ENCODE measurements at places on chromosomes 7 and 10. TPM values are rescaled to one million over a fixed set of nuclear protein-coding genes. Genes with fewer than 3 reads are reported as not detected.

DNA sequence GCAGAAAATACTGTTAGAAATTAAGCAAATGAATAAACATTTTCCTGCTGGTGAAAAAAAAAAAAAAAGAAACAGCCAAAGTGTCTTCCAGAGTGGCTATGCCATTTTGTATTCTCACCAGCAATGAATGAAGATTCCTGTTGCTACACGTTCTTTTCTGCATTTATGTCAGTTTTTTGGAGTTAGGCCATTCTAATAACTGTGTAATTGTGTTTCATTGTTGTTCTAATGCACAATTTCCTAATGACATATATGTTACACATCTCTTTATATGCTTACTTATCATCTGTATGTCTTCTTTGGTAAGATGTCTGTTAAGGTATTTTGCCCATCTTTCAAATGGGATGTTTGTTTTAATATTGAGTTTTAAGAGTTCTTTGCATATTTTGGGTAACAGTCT, 213.7 kb downstream of the ITGB1 start:
- no peak for DNase-seq

GRCh38 chr10:62912086-62912485, 95.9 kb upstream of the EGR2 start:
- no peak for DNase-seq

GRCh38 chr10:114432566-114433093, 28.3 kb upstream of the AFAP1L2 start:
- peak; percentile 2 for DNase-seq

DNA sequence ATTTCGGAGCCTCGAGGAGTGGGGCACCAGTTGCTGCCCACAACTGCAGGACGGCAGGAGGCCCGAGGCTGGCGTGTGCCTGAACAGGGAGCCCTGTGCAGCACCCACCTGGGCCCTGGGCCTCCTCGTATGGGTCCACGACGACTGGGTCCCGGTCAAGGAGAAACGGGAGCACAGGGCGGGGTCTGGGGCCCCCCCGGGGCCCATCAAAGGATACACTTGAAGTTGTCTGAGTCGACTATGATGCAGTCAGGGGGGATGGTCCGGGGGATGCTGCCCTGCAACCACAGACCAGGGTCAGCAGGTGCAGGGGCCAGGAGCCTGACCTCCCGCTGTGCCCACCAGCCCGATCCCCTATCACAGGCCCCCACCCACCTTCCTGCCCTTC, 28.5 kb upstream of the NKX6-2 start:
- DNase-seq: no peak

GRCh38 chr10:113554214-113554613, 1.4 kb downstream of the HABP2 start:
- DNase-seq: peak; percentile 6

GRCh38 chr10:101832325-101832771, 11.3 kb downstream of the KCNIP2 start:
- DNase-seq: no peak

GRCh38 chr7:100053215-100053614, 3.6 kb downstream of the ZSCAN21 start:
- DNase-seq: peak; percentile 76

GRCh38 chr10:5168897-5169420, 16.0 kb downstream of the AKR1C8 start:
- DNase-seq: no peak

DNA sequence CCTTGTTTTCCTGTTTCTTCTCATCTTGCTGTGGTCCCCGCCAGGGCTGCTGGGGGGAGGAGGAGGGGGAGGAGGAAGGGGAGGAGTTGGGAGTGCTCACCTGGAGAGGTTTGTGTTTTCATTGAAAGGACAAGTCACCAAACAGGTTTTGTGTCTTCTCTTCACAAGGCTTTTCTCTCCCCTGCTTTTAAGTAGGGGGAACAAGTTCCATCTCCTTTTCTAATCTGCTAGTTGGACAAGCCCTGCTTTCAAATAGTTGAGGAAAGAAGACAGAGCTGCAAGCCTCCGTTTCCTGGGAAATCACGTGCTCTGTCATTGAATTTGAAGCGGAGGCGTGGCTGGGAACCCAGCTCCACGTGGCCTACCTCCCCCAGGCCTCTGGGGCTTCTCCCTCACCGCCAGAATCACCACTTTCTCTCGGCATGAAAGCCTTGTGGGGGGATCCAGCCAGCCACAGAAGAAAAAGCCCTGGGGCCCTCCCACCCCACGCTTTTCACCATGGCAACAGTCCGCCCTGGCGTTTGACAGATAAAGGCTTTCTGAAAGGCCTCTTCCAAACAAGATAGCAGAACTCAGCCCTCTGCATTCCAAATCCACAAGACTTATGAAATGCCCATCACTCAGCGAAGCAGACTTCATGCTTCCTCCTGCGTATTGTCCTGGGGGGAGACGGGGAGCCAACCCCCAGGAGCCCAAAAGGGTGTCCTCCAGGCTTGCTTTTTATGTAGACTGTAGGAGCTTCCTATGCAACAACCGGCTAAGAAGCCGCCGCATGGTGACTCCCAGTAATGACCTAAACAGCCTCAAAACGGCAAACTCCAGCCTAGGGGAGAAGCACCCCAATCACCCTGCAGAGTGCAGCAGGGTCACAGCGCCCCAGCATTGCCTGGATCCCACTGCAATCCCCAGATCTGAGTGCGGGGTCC, 51.7 kb downstream of the PROSER2 start:
- peak; percentile 48 for DNase-seq

DNA sequence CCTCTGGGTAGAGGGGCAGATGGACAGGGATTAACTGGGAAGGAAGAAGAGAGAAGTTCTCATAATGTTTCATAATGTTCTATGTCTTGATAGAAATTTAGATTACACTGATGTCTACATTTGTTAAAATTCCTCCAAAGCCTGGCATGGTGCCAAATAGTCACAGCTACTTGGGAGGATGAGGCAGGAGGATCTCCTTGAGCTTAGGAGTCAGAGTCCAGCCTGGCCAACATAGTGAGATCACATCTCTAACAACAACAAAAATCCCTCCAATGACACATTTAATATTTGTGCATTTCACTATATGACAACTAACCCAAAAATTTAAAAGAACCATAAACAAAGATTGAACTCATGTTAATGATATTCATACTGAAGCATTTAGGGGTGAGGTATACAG, 33.0 kb upstream of the PPP1R3C start:
- DNase-seq: no peak

- no peak for DNase-seq
Measured at GRCh38 chr10:98268694-98269431, 869 bp upstream of the LOXL4 start.

DNA sequence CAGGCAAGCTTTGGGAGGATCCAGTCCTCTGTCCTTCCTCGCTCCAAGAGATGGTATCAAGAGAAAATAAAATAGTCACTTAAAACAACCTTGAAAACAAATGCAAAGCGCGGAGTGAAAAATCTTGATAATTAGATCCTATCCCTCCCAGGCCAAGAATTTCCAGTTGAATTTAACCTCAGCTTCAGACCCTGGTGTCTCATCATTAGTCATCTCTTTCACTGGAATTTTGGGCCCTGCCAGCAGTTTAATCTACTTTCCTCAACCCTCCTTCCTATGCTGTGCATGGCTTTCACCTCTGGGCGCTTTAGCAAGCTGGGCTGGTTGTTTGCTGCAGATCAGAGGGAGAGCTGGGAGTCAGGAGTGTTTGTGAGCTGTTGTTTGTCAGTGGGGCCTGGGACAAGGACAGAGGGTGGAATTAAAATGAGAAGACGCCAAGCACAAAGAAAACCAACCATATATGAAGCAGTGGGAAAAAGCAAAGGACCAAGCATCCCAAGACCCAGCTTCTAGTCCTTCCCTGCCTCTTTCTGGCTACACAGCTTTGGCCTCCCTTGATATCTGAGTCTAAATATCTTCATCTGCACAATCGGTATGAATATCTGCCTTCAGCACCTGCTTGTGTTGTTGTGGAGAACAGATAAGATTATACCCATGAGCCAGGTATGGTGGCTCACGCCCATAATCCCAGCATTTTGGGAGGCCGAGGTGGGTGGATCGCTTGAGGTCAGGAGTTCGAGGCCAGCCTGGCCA, 13.5 kb downstream of the MYOF start:
- peak; percentile 89 for DNase-seq

DNA sequence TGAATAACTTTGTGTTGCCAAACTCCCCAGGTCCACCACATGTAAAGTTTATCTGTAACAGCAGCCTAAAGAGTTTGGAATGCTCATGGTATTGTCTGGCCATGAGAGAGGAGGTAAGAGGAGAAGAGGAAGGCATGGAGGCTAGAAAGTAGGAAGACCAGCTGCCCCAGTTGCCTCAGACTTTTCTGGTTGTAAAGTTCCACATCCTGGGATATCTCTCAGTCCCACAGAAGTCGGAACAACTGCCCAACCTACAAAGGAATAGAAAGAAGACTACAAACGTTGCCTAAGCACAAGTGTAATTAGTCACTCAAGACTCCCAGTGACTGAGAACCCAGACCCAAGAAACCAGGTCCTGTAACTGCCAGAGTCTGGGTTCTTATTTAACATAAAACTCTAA, 47.3 kb downstream of the CREB3L2 start:
- no peak for DNase-seq

UBE3C gene
- total RNA-seq: 114 TPM

PNLIPRP3 gene
- total RNA-seq: 0.17 TPM

MMRN2 gene
- total RNA-seq: 0.06 TPM

Measured in Daoy (cell line).